Activated T-cell treated with anti-CD3 and anti-CD28 coated beads, Interleukin-2, amount 50 U/mL, for 4 hours (primary cell): ENCODE measurements at places on chromosomes 13 and 19. TPM values are rescaled to one million over a fixed set of nuclear protein-coding genes. Genes with fewer than 3 reads are reported as not detected.

The PCDH20 gene
- not detected for total RNA-seq

The TNFRSF19 gene
- total RNA-seq, result not detected

The CGB7 gene
- total RNA-seq, result not detected

The ZNF260 gene
- total RNA-seq, result 7.1 TPM

The CBY2 gene
- not detected for total RNA-seq

The LILRB3 gene
- total RNA-seq, result not detected

The PNMA8A gene
- total RNA-seq, result not detected
